ENCODE measurements at places on chromosomes 6 and 20.
A peak's percentile ranks its signal among the peaks of the same experiment; 100 is the strongest.

- DNase-seq = no peak
Observed at GRCh38 chr20:50806126-50806768, 11.4 kb downstream of the BCAS4 start.

DNA sequence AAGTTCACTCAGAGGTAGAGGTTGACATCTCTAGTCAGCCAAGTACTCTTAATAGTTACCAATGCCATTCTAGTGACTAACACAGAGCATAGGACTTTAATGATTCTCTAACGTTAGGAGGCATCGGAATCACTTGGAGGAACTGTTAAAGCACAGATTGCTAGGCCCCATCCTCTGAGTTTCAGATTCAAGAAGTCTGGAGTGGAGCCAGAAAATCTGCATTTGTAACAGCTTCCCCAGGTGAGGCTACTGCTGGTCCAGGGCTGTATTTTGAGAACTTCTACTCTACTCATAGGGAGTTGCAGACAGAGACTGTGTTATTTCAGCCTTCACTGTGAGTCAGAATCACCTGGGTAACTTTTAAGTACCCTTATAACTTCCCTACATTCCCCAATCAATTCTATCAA is 5.7 kb downstream of the LMBRD1 start:
- no peak for DNase-seq

DNA sequence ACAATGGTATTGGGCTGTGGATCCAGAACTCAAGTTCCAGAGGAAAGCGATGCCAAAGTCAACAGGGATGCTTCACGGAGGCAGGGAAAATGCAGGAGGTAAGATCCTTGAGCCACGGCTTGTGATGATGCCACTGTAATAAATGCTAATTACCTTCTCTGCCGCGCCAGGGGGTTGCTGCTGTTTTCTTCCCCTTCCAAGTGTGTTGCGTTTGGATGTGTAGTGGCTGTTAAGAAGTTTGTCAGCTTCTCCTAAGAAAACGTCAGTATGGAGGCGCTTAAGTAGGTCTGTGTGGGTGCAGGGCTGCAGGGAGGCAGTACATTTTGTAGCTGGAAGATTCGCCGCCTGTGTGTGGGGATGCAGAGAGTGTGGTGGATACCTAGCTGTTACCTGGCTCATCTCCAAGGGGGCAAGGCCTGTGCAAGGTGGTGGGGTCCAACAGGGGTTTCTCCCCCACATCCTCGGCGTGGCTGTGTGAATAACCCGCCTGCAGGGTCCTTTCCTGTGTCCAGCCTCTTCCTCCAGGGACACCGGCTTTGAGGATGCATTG is 318.7 kb downstream of the CDH4 start:
- no peak for DNase-seq

GRCh38 chr6:167779129-167779992 is 47.4 kb upstream of the AFDN start:
- no peak for DNase-seq

DNA sequence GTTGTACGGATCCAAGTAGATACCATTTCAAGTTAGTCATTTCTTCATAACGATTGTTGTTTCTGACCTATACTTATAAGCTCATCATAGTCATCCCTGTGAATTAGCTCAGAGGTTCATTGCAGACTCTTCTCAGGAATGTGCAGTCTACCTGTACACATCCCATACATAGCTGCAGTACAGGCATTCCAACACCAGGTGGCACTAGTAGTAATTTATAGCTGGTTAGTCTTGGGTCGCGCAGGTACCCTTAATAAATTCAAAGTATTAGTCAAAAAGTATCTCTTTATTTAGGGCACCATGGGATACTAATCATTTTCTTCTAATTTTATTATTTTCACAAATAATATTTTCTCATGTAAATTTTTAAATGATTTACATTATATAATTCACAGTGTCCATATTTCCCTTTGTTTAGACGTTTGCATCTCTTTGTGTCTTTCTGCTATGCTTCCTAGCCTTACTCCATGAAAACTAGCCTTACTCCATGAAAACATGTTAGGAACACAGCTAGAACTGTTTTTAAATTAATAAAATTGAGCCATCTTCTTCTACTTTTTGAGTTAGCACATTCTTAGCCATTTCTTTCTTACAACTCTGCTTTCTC is 128.6 kb upstream of the FAM83B start:
- peak; percentile 42 for DNase-seq

DNA sequence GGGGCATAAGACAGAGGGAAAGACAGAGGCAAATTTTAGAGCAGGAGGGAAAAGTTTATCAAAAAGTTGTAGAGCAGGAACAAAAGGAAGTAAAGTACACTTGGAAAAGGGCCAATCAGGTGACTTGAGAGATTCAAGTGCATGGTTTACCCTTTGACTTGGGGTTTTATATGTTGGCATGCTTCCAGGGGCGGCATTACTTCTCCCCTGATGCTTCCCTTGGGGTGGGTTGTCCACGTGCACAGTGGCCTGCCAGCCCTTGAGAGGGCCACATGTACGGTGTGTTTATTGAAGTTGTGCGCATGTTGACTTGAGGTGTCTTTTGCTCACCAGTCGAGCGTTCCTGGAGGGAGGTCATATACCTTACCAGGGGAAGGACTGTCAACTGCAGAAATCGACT is 259.5 kb upstream of the JARID2 start:
- no peak for DNase-seq

DNA sequence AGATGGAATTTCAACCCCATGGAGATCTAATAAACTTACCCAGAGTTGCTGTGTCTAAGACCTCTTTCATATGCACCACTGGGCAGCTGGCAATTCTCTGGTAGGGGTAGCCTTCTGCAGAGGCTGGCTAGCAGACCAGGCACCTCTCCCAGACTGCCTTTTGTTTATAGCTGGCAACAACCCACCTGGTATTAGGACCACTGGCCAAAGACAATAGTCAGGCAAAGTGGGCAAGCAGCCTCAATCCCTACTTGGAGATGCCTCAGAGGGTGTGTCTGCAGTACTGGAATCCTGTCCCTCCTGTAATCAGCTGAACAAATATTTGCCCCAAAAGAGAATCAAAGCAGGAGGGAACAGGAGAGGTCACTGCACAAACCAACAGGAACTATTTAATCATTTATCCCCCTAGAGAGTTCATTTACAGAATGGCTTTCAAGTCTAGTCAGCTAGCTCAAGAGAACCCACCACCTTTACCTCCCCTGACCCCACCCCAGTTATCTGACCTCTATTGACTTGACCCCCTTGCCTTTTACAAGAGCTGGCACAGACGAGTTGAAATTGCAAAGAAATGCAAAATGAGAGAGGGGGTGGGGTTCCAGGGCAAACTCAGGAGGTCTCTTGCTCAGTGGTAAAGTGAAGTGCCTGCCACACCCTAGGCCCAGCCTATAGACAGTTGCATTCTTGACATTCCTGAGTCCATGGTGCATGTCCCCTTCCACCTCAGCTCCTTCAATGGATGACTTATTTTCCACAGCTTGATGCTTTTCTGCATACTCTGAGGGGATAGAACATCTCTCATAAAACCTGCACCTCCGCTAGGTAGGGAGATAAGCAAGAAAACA is 2.8 kb downstream of the BCL2L1 start:
- DNase-seq = no peak

- DNase-seq = no peak
Observed at GRCh38 chr6:18214003-18214402, 50.3 kb downstream of the DEK start.

DNA sequence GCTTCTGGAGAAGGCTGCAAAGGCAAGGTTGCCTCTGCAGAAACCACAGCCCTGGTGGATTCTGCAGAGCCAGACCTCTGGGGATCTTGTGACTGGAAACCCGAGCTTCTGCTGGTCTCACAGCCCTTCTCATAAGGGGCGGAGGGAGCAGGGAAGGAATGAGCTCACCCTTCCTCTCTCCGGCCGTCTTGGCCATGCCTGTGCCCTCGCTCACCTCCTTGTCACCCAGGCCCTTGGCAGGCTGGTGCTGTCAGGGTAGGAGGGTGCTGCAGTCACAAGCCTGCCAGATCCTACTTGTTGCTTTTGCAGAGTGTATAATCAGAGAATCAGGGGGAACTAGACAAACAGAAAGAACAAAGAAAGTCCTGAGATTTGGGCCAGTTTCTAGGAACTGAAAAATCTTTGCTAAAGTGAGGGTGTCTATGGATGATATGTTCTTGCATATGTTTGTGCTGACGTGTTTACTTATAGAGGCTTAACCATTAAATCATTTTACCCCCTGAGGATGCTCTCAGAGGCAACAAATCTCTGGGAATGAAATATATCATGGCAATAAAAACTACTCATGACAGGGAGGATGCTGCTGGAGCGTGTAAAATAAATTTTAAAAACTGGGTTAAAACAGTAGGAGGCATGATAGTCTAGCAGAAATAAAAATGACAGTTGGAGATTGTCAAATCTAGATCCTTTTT is 244.9 kb upstream of the SOX4 start:
- no peak for DNase-seq

GRCh38 chr20:53168491-53168890 is 196.3 kb downstream of the TSHZ2 start:
- no peak for DNase-seq

DNA sequence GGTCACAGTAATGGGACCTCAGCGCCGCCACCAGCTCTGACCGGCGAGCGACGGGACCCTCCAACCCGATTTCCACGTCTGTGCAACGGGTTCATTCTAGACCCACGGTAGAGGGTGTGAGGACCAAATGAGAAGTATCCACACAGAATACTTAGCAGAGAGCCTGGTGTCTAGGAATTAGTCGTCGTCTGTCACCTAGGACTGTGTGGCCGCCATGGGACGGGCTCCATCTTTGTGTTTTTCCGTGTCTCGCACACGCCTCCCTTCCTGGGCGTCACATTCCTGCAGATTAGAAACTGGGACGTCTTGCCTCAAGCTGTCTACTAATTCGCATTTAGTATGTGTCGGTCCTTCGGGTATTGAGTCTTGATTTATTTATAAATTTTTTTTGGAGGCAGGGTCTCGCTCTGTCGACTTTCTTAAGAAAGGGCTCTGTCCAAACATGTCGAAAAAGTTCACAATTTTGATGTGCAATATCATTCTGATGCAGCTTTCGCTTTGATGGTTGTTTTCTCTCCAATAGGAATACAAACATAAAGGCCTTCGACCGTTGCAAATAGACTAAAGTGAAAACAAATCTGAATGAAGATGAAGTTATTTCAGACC is 563 bp downstream of the MGME1 start:
- DNase-seq = peak; percentile 32

GRCh38 chr6:150119173-150119572 is 23.7 kb upstream of the PPP1R14C start:
- DNase-seq = no peak
